Femur (tissue), 1 donor: ENCODE measurements at places on chromosomes 2 and 18.

- no peak for DNase-seq
These were observed 7.8 kb upstream of the CTIF start for GRCh38 chr18:48531082-48531403.

- no peak for DNase-seq
These were observed 48.3 kb downstream of the COL3A1 start for GRCh38 chr2:189022492-189022891.

DNA sequence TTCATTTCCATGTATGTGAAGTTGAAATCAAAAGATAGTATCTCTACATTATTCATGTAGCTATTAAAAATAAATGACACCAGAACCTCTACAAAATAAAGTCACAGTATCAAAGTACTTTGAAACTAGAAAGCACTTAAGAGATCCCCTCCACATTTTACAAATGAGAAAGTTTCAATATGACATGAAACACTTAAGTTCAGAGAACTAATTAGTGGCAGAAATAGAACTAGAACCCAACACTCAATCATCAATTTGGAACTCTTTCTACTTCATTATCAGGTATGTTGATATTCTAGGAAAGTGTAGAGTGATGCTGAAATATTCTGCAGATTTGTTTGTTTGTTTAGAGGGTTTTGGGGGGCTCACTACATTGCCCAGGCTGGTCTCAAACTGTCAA is 145.6 kb downstream of the MEMO1 start:
- no peak for DNase-seq

DNA sequence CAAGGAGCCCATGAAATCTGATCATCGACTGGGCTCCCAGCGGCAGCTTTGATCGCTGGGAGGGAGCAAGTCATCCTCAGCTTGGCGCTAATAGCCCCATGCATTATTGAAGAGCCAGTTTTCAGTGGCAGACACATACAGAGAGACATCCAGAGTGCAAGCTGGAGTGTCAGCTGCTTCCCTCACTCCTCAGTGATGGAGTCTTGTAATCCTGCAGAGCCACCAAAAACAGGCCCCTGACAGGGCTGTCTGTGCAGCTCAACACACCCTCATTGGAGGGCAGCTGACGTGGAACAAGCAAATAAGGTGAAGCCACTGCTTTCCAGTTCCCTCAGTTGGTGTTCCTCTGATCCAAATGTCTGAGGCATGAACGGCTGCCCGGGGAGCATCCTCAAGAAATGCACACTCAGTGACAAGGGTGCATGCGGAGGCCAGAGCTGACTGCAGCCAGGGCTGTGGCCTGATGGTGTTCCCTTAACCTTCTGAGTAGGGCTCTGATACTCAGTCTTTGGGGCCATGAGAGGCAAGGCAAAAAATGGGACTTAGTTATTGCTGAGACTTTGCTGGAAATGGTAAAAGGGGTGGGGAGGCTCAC is 97.4 kb downstream of the RHOB start:
- peak; percentile 51 for DNase-seq

DNA sequence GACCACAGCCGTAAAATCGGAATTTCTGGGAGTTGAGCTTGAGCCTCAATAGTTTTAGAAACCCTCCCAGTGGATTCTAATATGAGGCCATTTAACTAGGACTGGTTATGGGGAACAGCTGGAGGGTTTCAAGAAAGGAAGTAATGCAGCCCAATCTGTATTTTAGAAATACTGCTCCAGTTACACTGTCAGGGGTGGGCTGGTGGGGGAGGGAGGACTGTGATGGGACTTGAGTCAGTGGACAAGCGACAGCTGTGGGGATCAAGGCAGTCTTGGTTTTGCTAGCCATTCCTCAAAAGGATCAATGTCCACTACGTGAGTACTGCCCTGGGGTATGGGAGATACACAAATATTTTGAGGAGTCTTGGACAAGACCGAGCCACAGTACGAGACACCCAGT is 34.8 kb downstream of the ASB1 start:
- no peak for DNase-seq

GRCh38 chr2:121255358-121255757 is 29.6 kb downstream of the TFCP2L1 start:
- DNase-seq = no peak

GRCh38 chr18:35045806-35046205 is 4.6 kb downstream of the MAPRE2 start:
- no peak for DNase-seq

DNA sequence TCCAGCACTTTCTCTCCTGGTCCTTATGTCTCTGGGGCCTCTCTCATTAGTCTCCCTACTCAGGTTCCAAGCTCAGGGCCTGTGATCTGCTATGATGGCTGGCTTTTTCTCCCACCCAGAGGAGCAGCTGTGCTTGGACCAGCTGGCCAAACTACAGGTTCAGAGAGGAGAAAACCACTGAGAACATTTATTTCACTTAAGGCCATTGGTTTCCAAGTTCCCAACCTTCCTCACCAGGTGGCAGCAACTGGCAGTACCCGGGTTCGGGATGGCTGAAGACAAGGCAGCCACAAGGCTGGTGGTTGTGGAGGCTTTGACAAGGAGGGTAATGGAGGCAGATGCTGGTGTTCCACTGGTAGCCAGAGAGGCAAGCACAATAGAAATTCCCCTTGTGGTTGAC is 29.9 kb upstream of the SELENOI start:
- no peak for DNase-seq

DNA sequence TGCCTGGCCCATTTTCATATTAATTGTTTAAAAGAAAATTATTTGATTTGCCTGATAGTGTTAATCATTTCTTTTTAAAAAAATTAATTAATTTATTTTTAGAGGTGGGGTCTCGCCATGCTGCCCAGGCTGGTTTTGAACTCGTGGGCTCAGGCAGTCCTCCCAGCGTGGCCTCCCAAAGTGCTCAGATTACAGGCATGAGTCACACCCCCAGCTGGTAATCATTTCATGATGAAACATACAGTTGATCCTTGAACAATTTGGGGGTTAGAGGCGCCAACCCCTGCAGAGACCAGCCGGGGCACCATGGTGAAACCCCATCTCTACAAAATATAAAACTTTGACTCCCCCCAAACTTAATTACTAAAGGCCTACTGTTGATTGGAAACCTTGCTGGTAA is 7.9 kb downstream of the GPN1 start:
- DNase-seq = no peak

- no peak for DNase-seq
These were observed 361.1 kb upstream of the ZNF521 start for GRCh38 chr18:25713103-25713502.

DNA sequence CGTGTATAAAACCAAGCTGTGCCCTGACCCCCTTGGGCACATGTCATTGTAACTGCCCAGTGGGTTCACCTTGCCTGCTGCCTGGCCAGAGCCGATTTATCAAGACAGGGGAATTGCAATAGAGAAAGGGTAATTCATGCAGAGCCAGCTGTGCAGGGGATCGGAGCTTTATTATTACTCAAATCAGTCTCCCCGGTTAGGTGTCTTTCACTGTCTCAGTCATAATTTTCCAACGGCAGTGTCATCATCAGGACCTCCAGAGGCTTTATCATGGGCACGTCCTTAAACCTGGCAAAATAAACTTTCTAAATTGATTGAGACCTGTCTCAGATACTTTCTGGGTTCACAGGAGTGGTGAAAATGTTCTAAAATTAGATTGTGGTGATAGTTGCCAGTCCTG is 29.6 kb upstream of the PGAP1 start:
- DNase-seq = no peak

- DNase-seq = no peak
These were observed 351.9 kb upstream of the SMIM21 start for GRCh38 chr18:75779450-75779849.

DNA sequence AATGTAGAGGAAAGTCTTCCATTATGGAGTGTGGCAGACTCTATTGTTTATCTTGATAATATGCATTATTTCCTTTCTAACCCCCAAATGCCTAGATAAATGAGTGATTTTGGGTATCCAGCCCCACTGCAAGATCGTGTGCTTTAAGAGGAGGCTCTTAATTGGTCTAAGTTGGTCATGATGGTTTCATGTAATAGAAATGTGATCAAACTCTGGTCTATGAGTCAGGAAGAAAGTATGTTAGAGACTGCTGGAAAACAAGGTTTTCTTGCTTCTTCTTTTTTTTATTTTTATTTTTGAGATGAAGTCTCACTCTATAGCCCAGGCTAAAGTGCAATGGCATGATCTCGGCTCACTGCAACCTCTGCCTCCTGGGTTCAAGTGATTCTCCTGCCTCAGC is 344.5 kb upstream of the TNP1 start:
- DNase-seq = no peak

- peak; percentile 86 for DNase-seq
These were observed 17.9 kb upstream of the SFXN5 start for GRCh38 chr2:73089270-73090030.

DNA sequence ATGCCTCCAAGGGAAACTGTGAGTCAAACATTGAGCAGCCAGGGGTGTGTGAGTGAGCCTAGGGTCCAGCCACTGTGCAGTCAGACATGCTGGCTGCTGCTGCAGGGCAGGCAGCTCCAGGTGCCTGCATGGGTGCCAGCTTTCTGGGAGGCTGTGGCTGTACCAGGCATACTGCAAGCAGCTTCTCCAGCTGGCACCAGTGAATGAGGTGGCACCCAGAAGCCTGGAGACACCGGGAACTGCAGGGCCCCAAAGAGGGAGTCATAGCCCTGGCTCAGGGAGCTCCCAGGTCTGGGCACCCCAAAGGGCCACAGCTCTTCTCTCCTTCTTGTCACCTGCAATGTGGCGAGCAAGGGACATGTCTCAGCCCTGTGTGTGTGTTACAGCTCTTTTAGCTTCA is 283.2 kb downstream of the RPRM start:
- DNase-seq = no peak

DNA sequence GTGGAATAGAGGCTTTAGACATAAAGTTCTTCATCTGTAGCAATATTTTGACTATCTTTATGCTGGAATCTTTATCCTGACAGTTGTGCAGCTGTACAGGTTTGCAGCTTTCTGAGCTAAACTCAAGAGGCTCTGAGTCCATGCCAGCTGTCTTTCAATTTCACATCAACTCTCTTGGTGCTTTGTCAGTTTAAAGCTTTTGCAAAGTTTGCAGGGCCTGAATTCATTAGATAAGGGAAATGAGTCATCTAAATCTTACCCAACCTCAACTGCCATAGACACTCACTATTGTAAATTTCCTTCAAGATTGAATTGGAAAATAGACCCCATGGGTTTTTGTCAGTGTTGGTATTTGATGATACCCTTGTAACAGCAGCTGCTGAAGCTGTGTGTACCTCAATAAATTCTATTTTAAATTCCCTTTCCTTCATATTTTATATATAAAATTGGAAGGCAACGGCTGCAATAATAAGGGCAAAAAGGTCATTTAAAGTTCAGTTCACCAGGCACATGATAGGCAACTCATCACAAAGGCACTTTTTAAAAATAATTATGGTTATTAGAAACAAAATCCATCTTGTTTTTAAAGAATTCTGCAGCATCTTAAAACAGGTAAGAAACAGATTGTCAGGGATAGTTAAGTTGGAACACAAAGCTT is 169.9 kb upstream of the SLC39A10 start:
- no peak for DNase-seq

GRCh38 chr2:20595439-20596192 is 55.3 kb downstream of the HS1BP3 start:
- peak; percentile 39 for DNase-seq

DNA sequence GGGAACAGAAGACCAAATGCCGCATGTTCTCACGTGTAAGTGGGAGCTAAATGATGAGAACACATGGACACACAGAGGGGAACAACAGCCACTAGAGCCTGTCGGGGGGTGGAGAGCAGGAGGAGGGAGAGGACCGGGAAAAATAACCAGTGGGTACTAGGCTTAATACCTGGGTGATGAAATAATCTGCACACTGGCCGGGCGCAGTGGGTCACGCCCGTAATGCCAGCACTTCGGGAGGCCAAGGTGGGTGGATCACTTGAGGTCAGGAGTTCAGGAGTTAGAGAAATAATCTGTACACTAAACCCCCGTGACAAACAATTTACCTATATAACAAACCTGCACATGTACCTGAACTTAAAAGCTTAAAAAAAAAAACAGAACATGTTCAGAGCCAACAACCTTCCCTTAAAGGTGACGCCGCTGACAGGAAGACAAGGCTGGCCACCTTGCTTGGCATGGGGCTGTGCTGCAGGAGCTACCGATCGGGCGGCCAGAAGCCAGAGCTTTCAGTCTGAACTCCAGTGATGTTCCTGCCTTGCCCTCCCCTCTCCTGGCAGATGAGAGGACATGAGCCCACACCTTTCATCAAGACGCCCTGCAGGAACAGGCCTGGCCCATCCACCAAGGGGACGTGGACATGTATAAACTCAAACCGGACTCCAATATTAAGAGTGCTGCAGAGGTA is 11.2 kb downstream of the SLC66A2 start:
- no peak for DNase-seq

DNA sequence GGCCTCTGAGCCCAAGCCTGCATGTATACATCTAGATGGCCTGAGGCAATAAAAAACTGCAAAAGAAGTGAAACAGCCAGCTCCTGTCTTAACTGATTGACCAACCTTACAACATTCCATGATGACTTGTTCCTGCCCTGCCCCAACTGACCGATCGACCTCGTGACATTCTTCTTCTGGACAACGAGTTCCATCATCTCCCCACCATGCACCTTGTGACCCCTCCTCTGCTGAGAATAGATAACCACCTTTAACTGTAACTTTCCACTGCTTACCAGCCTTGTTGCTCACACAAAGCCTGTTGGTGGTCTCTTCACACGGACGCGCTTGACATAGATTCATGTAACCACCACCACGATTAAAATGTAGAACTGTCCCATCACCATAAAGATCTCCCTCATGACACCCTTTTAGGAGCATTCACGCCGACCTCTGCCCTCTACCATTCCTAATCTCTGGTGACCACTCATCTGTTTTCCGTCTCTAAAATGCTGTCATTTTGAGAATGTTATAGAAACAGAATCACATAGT is 120.1 kb upstream of the REV1 start:
- no peak for DNase-seq

DNA sequence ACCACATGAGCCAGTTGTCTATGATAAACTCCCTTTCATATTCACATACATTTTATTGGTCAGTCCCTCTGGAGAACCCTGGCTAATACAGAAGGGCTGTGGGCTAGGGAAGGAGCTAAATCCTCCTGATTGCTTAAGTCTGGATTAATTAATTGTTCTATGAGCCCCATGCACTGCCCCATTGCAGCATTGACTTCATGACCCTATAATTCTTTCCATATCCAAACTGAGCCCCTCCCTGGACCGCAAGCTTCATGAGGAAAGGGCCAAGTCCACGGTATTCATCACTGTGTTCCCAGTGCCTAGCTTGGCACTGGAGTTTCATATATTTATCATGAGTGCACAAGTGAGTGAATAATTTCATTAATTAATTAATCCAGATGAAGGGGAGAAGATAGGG is 124.0 kb downstream of the MBD2 start:
- DNase-seq = no peak

GRCh38 chr2:19865151-19865550 is 36.6 kb downstream of the TTC32 start:
- no peak for DNase-seq

GRCh38 chr18:8283891-8284585 is 325.2 kb upstream of the RAB12 start:
- DNase-seq = no peak

DNA sequence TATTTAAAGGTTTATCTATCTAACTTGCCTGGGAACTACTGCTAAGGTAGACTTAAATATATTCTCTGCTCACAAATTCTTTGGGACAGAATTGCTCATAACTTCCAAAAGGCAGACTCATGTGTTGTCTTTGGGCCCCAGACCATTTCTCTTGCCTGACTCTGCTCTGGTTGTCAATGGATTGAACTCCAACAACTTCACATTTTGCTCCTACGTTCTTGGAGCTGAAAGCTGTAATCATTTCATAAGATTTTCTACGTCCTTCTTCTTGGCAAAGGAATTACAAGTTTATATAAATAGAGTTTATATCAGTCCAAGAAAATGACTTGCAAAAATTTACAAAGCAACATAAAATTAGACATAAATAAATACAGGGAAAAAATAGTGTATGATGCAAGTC is 32.9 kb upstream of the PPM1B start:
- DNase-seq = no peak
